ENCODE measurements at places on chromosomes 7 and 10.

DNA sequence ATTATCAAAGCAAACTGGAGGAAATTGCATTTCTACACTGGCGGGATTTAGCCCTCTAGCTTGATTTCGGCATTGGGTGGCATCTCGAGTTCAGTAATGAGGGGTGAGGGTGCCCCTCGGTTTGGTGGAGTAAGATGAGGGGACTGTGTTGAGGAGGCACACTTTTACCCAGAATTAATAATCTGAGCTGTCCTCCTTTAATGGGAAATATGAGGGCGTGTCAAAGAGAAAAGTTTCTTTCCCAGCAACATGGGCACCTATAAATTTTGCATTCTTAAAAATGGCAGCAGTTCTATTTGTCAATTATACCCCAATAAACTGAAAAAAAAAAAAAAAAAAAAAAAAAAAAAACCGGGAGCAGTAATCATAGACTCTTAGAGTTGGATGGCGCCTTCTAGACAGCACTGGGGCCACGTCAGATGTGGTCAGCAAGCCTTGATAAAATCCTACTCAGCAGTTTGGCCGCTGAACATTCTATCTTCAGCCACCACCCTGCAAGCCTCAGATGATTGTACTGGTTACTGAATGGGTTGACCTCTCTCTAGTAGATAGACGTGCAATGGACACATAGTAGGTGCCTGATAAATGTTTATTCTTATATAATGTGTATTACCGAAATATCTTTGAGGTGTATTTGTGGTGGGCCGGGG is 931 bp downstream of the PAPSS2 start:
- no peak for DNase-seq

DNA sequence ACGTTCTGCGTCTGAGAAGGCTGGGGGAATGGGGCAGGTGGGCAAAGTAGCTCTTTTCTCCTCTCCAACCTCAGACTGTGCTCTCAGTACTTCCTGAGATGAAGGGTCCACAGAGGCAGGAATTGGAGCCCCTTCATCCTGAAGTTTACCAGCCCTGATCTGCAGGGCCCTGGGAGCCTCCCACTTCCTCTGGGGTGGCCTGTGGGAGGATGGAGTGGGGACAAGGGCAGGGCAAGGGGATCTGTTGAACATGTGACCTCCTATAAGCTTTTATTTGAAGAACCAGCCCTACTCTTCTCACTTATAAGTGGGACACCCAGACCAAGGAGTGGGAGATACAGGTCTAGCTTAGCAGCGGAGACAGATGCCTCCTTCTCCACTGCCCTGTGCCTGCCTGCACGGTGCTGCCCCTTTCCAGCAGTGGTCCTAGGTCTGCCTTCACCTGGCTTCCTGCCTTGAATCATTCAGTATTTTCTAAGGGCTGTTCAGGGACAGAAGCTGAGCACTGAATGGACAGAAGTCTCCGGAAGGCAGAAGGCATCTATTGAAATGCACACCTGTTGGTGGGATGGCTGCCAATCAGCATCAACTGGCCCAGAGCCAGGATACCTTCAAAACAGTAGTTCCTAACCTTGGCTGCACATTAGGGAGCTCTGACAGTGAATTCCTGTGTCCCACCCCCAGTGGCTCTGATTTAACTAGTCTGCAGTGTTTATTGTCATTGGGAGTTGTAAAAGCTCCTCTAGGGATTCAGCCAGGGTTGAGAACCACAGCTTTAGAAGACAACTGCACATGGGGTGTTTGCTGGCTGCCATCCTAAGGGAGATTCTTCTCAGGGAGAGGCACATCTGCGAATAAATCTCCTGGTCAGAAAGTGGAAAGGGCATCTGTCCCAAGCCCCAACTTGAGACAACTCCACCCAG is 2.7 kb upstream of the ARHGAP22 start:
- DNase-seq, result no peak

DNA sequence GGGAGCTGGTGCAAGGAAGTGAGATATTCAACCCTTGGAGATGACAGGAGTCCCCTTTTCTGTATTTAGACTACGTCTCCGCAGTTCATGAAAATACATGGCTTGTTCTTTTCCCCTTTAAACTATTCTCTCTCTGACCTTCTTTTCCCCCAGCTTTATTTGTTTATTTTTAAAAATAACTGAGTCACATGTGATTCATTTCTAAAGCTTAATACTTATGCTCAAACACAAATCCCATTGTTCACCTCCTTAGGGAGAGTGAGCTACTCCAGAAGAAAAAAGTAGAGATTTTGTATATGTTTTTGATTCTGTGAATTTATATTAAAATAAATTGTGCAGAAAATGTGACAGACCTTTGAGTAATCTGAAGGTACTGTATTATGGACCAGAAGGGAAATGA is 35.9 kb upstream of the FZD1 start:
- no peak for DNase-seq

DNA sequence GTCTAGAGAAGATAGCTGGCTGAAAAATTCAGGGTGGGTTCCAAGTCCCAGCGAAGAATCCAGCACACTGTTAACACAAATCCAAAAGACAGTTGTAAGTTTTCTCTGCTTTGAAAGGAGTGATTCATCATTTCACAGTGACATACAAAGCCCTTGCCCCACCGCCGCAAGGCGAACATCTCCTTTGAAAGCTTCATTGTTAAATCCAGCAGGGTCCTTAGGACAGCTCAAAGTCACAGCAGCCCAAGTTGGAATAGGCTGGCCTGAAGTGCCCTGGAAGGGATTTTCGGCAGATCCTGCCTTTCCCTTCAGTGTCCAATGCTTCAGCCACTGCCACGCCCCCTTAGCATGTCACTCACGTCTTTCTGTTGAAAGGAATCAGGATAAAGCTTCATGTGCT is 526.1 kb downstream of the CALN1 start:
- no peak for DNase-seq

- no peak for DNase-seq
Observed at GRCh38 chr10:47167591-47167990, 132.4 kb upstream of the GDF10 start.

- peak; percentile 21 for DNase-seq
Observed at GRCh38 chr7:9890092-9890491, 1083.6 kb upstream of the PHF14 start.

GRCh38 chr7:140672382-140673062 is at the start of gene ADCK2:
ADCK2 (plus strand) TSS chr7:140672945; CDS start chr7:140673331, 386 bp downstream.
- DNase-seq, result peak; percentile 61

GRCh38 chr10:123926401-123927264 is 35.0 kb upstream of the CPXM2 start:
- no peak for DNase-seq

- DNase-seq, result no peak
Observed at GRCh38 chr10:91519899-91520514, 109.9 kb downstream of the HECTD2 start.

GRCh38 chr7:112462236-112462635 is 12.0 kb downstream of the IFRD1 start:
- DNase-seq, result no peak

DNA sequence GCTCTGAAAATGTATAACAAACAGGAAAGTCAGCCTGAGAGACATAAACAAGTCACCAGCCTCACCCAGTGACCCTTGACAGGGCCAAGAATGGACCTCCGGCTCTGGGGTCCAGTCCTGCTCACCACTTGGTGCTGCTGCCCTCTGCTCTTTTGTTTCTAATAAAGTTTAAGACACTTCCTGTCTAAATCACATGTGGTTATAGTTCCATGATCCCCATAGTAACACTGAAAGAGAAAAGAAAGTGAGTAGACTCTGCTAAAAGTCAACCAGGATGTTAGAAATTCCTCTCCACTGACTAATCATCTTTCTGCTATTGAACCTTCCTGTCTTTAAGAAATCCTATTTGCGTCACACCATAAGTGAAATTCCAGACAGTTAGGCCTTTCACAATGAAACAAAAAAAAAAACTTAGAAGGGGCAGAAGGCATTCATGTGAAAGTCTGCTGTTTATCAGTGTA is 179.2 kb upstream of the BET1 start:
- no peak for DNase-seq

GRCh38 chr10:70851597-70852475 is 36.1 kb downstream of the SGPL1 start:
- no peak for DNase-seq

DNA sequence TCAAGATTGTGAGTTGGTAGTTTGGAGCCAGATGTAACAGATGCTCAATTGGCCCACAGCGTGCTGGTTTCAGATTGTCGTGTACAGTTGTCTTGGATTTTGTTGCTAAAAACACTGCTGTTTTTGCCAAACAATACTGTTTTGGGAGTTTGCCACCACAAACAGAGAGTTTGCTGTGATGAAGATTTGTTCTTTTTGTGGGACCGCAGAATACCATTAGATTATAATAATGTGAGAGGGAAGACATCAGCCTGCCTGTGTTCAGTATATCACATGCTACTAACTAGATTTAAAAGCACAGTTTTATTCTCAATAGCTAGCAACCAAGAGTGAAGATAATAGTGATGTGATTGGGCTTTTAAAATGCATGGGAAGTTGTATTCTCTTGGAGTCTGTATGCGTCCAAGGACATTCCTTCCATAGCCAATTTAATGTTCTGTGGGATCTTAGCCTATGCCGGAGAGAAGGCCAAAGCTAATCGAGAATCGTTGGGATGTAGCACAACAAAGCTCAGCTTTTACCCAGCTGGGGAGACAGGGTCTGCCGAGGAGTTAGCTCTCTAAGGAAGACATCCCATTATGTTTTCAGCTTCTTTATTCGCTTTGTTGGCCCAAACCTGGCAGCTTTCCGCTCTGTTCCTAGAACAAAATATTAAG is 18.7 kb upstream of the ITGA8 start:
- DNase-seq, result no peak

- peak; percentile 48 for DNase-seq
Observed at GRCh38 chr10:32207544-32207943, 139.4 kb downstream of the EPC1 start.

DNA sequence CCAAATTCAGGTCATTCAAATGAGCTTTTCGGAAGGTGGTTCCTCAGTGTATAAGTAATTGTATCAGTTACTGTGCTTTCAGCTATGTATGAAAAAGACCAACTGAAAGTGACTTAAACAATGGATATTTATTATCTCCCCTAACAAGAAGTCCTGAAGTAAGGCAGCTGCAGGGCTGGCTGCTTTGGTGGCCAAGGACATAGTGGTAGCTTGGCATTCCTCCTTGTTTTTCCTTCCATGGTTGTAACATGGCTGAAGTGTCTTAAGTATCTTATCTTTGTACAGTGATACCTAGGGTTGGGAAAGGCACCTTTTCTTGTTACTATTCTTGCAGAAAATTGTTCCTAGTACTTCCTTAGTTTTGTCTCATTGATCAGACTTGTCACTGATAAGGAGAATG is 21.4 kb downstream of the EXOC4 start:
- DNase-seq, result no peak

DNA sequence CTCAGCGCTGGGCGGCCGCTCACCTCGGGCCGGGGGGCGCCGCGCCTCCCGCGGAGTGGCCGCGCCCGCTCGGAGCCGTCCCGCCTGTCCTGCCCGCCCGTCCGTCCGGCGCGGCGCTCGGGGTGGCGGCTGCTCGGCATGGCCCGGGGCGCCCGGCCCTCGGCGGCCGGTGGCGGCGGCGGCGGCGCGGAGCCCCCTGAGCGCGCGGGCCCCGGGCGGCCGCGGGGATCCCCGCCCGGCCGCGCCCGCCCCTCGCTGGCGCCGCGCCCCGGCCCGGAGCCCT is 338 bp downstream of the SDK1 start:
- DNase-seq, result no peak

DNA sequence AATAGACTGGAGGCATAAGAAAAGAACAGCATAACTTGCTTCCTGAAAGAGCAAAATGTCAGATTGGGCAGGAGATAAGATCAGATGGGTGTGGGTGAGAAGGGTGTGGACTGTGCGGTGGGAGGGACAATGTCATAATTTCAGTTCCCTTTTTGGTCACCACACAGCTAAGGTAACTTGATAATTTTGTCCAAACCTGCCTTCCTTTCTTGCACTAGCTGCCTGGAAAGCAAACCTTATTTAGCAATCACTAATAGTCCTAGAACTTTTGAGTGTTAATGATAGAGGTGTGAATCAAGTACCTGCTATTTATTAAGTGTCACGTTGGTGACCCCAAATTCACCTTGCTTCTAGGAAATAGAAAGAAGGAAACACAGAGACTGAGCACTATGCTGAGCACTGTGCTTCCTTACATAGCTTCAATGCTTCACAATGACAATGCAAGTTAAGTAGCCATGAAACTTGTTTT is 72.4 kb upstream of the SP4 start:
- no peak for DNase-seq

DNA sequence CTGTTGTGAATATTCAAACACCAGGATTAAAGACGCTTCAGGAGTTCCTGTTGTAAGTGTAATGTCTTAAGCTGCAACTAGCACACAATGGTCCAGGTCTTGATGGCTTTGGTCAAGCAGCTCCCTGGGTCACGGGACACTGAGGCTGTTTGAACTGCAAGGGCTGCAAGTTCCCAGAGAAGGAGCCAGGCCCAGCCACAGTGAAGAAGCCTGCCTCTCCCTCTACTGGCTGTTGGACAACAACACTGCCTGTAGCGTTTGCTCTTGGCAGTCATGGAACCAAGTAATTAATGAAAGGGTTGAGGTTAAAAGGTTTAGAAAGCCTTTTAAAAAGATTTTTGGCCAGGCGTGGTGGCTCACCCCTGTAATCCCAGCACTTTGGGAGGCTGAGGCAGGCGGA is 31.9 kb upstream of the GUSB start:
- DNase-seq, result peak; percentile 54

DNA sequence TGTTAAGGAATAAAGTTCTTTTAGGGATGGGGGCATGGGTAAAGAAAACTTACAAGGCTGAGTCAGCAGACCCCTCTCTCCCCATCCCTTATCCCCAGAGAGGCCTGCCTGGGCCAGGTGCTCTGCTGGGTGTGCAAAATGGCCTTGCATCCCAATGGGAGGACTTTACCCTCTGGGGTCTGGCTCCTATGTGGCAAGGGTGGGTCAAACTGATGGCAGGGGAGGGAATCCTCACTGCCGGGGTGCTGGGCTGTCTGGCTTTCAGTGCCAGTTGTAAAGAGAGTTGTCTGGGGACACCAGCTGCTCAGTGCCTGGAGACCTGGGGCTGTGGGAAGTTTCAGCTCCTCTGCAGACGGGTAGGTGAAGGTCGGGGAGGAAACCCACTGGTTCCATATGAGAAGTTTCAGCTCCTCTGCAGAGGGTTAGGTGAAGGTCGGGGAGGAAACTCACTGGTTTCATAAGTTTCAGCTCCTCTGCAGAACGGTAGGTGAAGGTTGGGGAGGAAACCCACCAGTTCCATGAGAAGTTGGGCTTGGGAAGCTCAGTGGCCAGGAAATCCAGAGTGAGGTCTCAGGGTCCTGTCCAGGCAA is 127.2 kb upstream of the PODXL start:
- DNase-seq, result no peak

DNA sequence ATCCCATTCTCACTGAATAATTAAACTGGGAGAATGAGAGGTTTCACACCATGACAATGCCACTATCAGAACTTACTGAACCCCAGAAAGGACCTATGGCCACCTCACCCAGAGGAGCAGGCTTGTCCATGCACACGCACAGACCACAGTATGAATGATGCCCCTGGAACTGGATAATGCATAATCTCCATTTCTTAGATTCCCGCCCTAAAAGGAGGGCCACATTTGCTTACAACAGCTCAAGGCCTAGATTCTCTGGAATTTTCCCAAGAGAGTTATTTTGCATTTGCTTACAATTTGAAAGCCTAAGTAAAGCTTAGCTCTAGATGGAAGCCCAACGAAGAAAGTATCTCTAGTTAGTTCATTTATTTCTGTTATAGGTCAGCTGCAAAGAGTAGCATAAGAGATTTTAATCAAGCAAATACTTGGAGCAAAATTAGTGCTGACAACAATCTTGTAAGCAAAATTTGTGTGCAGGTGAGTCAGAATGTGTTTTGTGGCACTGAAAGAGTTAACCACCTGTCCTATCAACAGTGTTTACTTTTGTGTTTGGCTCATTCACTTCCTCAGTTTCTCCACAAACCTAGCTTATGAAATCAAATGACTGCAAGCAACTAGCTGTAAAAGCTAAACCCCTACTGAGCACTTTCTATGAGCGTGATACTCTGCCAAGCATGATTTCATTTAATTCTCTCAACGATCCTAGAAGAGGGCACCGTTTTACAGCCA is 32.1 kb downstream of the ELMO1 start:
- no peak for DNase-seq

All from BE2C (cell line).